Renal cortical epithelial cell (primary cell): ENCODE measurements at places on chromosomes 2 and 18.
A peak's percentile ranks its signal among the peaks of the same experiment; 100 is the strongest.

DNA sequence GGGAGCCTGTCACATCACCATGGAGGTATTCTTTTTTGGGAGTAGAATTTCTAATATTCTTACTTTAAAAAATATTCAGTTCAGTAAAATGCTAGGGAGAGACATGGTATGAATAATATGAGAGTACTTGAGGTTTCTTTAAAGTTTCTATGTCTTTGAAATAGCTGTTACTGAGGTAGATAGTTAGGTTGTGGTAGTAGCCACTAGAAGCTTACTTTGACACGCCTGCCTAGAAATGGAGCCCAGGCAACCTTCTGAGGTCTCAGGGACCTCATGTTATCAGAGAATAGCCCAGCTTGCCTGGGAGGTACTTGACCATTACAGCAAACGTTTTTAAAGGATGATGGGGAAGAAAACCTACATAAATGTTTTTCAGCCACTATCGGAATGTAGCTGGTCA, 131.2 kb downstream of the AGPS start:
- no peak for DNase-seq

DNA sequence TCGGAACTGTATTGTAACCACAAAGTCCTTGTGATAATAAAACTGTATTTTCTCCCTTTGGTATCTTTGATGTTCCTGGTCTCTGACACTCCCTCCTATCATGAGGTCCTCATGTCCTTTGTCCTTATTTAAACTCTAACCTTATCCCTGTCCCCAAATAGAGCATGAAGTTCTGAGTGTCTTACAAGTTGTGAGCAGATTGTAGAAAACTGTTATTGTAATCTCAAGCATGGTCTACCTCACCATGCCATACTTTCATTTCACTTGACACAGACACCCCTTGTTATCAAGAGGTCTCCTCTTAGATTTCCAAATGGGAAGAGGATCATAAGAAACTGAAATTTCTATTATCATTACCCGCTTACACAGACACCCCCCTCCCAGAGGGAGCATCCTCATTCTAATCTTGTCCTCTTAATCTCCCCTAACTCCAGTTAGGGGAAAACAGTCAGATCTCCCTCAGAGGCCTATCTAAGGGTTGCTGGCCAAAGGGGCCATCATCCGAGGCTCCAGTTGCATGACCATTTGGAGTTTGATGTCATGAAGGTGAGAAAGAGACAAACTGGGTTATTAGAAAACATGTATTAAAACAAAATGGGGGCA, 29.0 kb downstream of the MYO3B start:
- no peak for DNase-seq

- DNase-seq: peak; percentile 74
Measured at GRCh38 chr18:71443706-71444480, 1100.2 kb downstream of the CBLN2 start.

GRCh38 chr2:235390816-235391194, 103.0 kb upstream of the AGAP1 start:
- DNase-seq: no peak

- DNase-seq: no peak
Measured at GRCh38 chr2:71944183-71944550, 203.5 kb downstream of the CYP26B1 start.

DNA sequence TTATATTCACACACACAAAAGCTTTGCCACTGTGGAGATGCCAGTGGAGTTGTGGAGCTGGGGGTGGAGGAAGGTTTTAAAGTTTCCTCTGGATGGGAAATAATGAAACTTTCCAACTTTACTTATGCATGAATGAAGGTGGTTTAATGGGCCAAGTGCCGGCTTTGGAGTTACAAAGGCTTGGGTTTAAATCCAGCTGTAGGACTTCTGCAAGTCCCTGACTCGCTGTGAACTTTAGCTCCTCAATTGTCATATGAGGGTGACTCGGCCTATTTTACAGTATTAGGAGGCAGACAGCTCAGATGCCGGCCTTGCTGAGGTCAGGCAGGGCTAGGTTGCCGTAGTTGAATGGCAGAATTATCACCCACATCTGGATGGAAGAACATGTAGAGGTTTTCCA, 415.8 kb upstream of the TRIB2 start:
- DNase-seq: peak; percentile 52

- DNase-seq: peak; percentile 98
Measured at GRCh38 chr2:231642631-231643494, 50.2 kb downstream of the TEX44 start.

DNA sequence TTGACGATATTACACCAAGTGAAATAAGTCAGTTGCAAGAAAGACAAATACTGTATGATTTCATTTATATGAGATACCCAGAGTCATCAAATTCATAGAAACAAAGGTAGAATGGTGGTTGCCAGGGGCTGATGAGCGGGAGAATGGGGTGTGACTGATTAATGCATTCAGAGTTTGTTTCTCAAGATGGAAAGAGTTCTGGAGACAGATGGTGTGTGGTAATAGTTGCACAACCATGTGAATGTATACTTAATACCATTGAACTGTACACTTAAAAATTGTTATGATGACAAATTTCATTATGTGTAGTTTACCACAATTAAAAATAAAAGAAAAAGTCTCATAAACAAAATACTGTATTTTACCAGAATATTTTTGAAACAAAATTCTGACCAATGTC, 117.3 kb downstream of the PIGN start:
- no peak for DNase-seq

- peak; percentile 59 for DNase-seq
Measured at GRCh38 chr2:166373951-166374350, 1.8 kb downstream of the SCN9A start.

DNA sequence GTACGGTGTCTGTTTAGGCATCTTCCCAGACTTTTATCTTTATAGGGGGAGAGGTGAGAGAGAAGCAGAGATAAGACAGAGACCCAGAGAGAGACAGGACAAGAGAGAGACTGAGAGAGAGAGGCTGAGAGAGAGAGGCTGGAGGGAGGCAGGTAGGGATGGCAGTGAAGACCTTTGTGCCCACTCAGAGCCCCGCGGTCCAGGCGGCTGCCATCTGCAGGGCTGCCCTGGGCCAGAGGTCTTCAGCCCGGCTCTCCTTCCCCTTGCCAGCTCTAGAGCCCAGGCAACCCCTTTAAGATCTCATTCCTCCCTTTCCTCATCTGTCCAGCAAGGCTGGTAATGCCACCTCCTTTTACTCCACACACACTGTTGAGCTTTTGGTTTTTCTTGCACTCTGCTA, 610.0 kb downstream of the GALR1 start:
- DNase-seq: no peak

- DNase-seq: no peak
Measured at GRCh38 chr18:9764011-9764481, 55.9 kb downstream of the RAB31 start.

DNA sequence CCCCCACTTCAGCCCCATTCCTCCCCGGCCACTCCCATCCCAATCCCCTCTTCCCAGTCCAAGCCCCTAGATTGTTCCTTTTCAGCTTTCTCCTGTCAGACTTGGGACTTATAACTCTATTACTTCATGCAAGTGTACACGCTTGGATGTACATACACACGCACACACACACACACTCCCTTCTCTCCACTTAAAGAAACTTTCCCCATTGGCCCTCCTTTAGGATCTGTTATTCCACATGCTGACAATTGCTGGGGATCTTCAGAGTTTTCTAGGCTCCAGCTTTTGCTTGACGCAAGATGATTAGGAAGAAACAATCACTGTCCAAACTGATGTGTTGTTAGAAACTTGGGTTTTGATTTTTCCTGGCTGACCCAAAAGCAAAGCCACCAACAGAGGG, 75.4 kb downstream of the CDK15 start:
- no peak for DNase-seq

GRCh38 chr2:28366496-28367282, 26.0 kb upstream of the FOSL2 start:
- DNase-seq: no peak

- DNase-seq: peak; percentile 63
Measured at GRCh38 chr2:39435741-39436591, 1.1 kb downstream of the MAP4K3 start.

GRCh38 chr2:55391615-55392242, 27.9 kb downstream of the CCDC88A start:
- DNase-seq: no peak

GRCh38 chr2:3494984-3495666, 24.2 kb downstream of the ADI1 start:
- no peak for DNase-seq

DNA sequence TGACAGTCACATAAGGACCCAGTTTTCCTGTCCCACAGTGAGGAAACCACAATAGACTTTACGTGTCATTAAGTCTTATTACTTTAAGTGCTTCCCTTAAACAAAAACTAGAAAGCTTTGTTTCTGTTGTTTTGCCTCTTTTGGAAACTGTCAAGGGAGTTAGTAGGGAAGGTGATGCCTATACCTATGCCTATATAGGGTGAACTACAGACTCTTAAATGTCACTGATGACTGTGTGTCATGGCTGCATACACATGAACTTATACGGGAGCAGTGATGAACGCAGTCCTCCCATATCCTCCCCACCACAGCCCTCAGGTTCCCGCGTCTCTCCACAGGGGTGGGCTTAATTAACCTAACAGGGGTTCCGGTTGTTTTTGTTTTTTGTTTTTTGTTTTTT, 97.6 kb downstream of the COL6A3 start:
- DNase-seq: no peak

GRCh38 chr2:3520591-3520990, 1.3 kb upstream of the ADI1 start:
- no peak for DNase-seq

- DNase-seq: no peak
Measured at GRCh38 chr2:56754627-56755026, 570.8 kb downstream of the CCDC85A start.

DNA sequence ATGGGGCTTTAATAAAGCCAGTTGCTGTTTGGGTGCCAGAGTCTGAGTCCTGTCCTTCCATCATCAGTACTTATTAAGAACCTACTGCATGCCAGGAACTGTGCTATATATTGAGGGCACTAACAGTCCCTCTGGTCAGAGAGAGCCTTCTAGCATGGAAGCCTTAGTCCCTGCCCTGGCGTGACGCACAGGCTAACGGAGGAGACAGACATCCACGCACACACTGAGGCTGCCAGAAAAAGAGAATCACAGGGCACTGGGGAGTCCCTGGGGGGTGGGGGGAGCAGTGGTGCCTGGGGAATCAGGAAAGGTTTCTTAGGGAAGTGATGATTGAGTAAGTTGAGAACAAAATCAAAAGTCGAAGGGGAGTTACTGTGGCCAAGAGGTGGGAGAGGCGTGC, 31.5 kb downstream of the CTIF start:
- no peak for DNase-seq

DNA sequence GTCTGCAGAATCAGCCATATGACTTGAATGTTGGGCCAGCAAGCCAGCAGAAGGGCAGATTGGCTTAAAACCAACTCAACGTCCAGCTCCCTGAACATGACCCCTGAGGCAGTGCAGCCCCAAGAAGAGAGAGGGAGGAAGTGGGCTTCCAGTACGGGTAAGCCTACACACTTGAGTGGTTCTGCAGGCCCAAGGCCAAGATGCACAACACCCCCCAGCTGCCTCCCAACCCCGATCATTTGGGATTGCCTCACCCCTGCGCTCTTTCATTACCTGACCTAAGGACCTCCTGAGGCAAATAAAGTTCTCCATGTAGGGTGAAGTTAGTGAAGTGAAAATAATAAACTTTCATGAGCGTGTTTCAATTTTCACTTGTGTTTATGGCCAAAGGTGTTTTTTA, 536.0 kb downstream of the TNS1 start:
- peak; percentile 86 for DNase-seq

DNA sequence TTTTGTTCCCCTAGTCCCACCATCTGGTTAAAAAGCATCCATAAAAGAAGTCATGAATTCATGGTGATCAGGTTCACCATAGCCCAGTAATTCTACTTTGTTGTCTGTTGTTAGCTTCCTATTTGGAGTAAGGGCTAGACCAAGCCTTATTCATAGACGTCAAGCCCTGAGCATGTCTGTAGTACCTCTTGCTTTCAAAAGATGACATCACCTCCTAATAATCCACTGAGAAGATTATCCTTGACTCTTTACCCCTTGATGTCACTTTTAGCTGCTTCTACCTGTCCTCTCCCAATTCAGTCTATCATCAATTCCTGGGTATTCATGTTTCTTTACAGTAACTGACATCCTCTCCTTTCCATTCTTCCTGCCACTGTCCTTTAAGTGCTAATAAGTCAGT, 90.1 kb downstream of the EML6 start:
- no peak for DNase-seq

- no peak for DNase-seq
Measured at GRCh38 chr2:165013944-165014619, 58.8 kb upstream of the SLC38A11 start.

GRCh38 chr2:241818229-241818942, 9.4 kb downstream of the NEU4 start:
- no peak for DNase-seq

DNA sequence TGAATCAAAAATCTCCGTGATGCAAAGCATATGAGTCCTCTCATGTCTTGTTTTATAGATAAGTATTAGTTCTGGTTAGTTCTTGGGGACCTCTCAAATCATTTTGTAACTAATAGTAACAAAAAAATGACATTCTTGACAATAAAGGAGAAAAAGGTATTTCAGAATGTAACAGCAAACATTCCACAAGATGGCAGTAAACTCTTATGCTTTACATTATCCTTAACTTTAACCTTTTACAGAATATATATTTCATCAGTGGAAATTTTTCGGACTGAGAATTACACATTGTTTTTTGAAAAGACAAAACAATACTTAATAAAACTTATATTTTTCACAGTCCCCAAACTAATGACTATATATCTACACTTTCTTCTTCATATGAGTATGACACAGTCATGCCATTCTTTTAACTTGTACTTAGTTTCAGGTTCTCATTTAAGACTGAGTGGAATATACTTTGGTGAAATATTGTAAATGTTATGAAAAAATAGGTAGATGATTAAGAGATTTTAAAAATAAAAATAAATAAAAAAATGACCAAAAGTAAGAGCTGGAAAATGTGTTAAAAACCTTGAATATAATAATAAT, 142.9 kb upstream of the NXPH2 start:
- DNase-seq: peak; percentile 61

- DNase-seq: peak; percentile 34
Measured at GRCh38 chr2:45849491-45850283, 198.2 kb downstream of the PRKCE start.
